BJ (cell line): ENCODE measurements at places on chromosomes 3 and 15.

DNA sequence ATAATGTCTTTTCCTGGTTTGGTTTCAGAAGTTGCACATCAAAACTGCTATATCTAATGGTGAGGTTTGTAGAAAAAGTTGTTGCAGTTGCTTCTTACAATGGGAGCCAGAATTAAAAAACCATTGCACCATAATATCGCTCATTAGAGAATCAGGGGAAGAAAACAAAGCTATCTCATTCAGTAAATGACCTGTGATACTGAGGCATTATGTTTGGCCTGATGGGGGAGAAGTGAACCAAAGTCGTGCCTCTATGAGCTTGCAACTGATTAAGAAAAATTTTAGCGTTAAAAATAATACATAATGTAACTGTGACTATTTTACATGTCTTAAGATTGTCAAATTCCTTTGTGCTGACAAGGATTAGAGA lies 60.2 kb upstream of the ARHGEF26 start:
- DNase-seq, result no peak

- no peak for DNase-seq
Observed at GRCh38 chr3:40677749-40678148, 153.0 kb downstream of the ZNF621 start.

DNA sequence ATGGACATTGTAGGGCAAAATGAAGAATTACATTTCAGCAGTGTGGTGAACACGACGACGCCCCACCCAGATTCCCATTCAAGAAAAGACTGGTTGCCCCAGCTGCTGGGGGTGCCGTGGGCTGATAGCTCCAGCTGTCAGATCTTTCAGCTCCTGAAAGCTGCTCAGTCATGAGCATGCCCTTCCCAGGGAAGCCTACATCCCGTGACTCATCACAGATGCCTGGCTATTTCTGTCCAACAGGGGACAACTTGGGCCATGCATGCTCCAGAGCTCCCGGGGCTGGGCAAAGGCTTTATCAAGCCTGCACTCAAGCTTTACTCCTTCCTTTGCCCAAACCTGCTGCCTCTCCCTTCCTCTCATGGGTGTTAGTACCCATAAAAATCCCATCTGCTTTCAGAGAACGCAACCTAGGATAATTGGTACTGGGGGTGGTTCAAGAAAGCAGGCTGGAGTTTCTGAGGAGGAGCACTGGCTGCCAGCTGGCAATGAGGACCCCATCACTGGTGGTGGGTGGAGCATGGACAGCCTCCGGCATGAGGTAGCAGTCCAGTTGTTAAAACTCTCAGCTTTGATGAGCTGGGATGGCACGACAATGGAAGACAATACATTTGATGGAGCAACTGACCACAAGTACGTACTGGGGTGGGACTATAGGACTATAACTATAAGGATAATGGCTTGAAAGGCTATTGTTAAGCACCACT lies 16.4 kb upstream of the ST8SIA2 start:
- no peak for DNase-seq

DNA sequence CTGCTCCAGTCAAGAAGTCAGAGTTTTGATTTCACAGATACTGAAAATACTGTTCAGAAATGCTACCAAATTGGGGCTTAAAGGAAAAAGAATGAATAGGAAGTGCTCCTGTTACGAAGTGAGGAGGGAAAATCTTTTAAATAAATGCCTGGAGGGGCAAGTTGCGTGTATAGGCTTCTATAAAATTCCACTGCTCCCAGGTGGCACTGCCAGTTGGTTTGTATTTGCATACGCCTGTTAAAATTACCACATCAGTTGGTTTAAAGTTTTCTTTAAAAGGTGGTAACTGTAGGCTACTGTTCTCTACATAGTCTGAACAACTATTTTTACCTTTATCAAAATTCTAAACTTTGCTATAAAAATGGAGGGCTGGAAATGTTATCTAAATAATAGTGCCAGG lies 123.5 kb downstream of the DLG1 start:
- DNase-seq, result no peak

DNA sequence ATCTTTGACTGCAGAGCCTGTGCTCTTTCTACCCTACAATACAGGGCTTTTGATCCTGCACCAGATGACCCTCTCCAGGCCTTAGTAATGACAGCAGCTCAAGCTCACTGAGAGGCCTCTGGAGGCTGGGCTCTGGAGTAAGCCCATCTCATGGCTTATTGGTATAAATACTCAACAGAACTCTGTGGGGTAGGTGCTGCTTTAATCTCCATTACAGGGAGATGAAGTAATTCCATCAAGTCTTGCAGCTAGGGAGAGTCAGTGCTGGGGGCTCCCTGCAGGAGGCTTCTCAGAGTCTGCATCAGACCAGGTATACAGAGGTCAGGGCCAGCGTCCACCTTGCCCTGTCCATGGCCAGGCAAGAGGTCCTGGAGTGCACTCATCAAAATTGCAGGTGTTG lies 89.2 kb upstream of the SLC6A11 start:
- no peak for DNase-seq
